DND-41 (cell line): ENCODE measurements at places on chromosomes 3 and 15.

GRCh38 chr3:117104792-117105191 is 395.2 kb downstream of the TUSC7 start:
- H3K27me3 ChIP-seq: no peaks in the 10 kb centered on the region
- H3K27ac ChIP-seq: no peak overlapping the region
- H3K4me1 ChIP-seq: no peaks in the 10 kb centered on the region
- no peak overlapping the region for H3K4me3 ChIP-seq
- H3K36me3 ChIP-seq: no peaks in the 10 kb centered on the region
- no peak for DNase-seq

- H3K36me3 ChIP-seq: no peaks in the 10 kb centered on the region
- DNase-seq: no peak
- H3K4me3 ChIP-seq: no peak overlapping the region
- H3K27ac ChIP-seq: no peak overlapping the region
These were observed 274.6 kb downstream of the EDEM1 start for GRCh38 chr3:5462086-5462485.

GRCh38 chr3:108486338-108486737 is 24.1 kb downstream of the MYH15 start:
- no peaks in the 10 kb centered on the region for H3K36me3 ChIP-seq
- H3K27me3 ChIP-seq: no peaks in the 10 kb centered on the region
- no peaks in the 10 kb centered on the region for H3K4me1 ChIP-seq
- no peak overlapping the region for H3K27ac ChIP-seq
- DNase-seq: no peak

- no peaks in the 10 kb centered on the region for H3K27me3 ChIP-seq
- H3K27ac ChIP-seq: no peak overlapping the region
- no peaks in the 10 kb centered on the region for H3K4me1 ChIP-seq
- no peak overlapping the region for H3K4me3 ChIP-seq
- no peaks in the 10 kb centered on the region for H3K36me3 ChIP-seq
- peak; percentile 13 for DNase-seq
These were observed 431.1 kb downstream of the WDR72 start for GRCh38 chr15:53328341-53328740.

GRCh38 chr3:123002749-123003497 is 24.6 kb downstream of the SEMA5B start:
- H3K36me3 ChIP-seq: no peaks in the 10 kb centered on the region
- no peaks in the 10 kb centered on the region for H3K4me1 ChIP-seq
- H3K4me3 ChIP-seq: no peak overlapping the region

DNA sequence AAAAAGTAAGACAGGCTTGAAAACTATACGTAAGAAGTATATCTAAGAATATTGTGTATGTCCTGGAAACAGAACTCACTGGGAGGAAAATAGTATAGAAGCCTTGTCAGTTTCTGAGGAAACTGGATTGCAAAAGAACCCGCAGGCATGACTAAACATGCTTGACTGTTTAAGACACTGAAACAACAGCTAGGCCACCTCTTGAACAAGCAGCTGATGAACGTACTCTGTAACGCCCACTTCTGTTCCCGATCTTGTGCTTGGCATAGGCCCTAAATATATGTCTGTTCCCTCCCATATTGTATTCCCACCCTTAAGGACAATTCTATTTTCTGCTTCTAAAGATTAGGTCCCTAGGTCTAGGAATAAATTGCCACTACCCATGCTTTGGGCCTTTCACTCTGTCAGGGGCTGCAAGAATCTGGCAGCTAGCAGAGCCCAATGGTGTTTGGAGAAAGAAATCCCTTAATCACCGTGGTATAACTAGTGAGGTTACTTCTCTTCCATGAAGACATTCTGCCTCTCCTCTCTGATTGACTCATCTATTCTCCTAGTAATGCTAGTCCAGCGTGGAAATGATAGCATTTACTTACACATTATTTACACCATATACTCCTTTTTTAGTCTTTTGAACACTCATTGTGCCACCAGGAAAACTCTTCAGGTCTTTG is 46.2 kb downstream of the CD200 start:
- no peaks in the 10 kb centered on the region for H3K27me3 ChIP-seq
- H3K36me3 ChIP-seq: no peaks in the 10 kb centered on the region
- no peaks in the 10 kb centered on the region for H3K4me1 ChIP-seq
- no peak for DNase-seq

DNA sequence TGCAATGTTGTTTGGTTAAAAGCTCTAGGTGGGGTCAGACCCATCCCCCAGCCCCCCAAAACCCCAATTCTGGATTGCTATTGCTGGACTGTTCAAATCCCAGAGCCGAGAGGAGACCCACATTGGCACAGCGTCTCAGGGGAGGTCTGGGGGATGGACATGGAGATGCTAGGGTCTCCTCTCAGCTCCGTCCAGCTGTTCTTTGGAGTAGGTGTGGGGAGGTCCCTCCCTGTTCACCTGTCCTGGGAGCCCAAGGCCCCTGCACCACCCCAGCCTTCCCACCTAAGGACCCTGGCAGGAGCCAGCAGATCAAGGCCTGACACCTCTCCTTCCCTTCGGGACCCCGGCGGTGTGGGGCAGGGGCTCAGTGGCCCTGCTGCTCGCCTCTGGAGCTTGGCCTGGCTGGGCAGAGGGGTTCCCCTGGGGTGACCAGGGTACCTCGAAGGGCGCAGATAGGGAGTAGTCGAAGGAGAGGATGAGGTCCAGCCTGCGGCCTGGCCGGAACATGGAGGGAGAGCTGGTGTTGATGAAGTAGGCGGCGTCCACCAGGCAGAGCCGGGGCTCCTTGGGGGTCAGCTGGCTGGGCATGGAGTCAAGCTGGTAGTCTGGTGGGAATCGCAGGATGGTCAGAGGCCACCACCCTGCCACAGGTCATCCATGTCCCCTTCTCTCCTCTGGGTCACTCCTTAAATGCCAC is 23.9 kb downstream of the PLA2G4D start:
- H3K4me3 ChIP-seq: no peak overlapping the region
- H3K36me3 ChIP-seq: no peaks in the 10 kb centered on the region
- no peaks in the 10 kb centered on the region for H3K27me3 ChIP-seq
- DNase-seq: no peak

GRCh38 chr15:22902578-22902977 is 64.1 kb downstream of the NIPA2 start:
- no peaks in the 10 kb centered on the region for H3K27me3 ChIP-seq
- H3K36me3 ChIP-seq: peaks cover 6% of the 10 kb centered on the region; the same call in 1 of the 2 replicates
- no peak overlapping the region for H3K27ac ChIP-seq
- no peak for DNase-seq
- no peak overlapping the region for H3K4me3 ChIP-seq

- no peaks in the 10 kb centered on the region for H3K27me3 ChIP-seq
- no peak overlapping the region for H3K4me3 ChIP-seq
- no peaks in the 10 kb centered on the region for H3K36me3 ChIP-seq
These were observed 191.1 kb downstream of the KCNAB1 start for GRCh38 chr3:156311431-156311830.

GRCh38 chr3:42300013-42300412 is 34.0 kb upstream of the CCK start:
- no peaks in the 10 kb centered on the region for H3K27me3 ChIP-seq
- peak; percentile 61 for DNase-seq
- no peak overlapping the region for H3K4me3 ChIP-seq
- no peaks in the 10 kb centered on the region for H3K36me3 ChIP-seq
- no peak overlapping the region for H3K27ac ChIP-seq

GRCh38 chr15:33084661-33085060 is 109.9 kb downstream of the FMN1 start:
- H3K4me1 ChIP-seq: no peaks in the 10 kb centered on the region
- H3K36me3 ChIP-seq: no peaks in the 10 kb centered on the region
- no peaks in the 10 kb centered on the region for H3K27me3 ChIP-seq

DNA sequence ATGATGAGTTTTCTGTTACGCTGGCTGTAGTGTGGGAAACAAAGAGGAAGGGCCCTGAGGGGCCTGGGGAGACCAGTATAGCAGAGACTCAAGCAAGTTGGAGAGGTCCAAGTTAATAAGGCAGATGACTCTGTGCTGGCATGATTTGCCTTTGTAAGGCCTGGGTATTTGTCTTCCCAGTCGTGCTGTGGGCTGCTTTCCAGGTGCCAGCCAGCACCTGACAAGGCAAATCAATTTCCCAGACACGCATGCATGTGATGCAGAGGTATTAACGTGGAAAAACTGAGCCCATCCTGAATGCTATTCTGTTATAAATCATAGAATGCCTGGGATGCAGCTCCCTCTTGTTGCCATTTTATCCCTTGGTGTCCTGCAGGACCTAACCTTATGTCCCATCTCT is 175.6 kb downstream of the MFSD1 start:
- H3K4me1 ChIP-seq: no peaks in the 10 kb centered on the region
- no peak for DNase-seq
- no peak overlapping the region for H3K27ac ChIP-seq
- no peaks in the 10 kb centered on the region for H3K27me3 ChIP-seq

DNA sequence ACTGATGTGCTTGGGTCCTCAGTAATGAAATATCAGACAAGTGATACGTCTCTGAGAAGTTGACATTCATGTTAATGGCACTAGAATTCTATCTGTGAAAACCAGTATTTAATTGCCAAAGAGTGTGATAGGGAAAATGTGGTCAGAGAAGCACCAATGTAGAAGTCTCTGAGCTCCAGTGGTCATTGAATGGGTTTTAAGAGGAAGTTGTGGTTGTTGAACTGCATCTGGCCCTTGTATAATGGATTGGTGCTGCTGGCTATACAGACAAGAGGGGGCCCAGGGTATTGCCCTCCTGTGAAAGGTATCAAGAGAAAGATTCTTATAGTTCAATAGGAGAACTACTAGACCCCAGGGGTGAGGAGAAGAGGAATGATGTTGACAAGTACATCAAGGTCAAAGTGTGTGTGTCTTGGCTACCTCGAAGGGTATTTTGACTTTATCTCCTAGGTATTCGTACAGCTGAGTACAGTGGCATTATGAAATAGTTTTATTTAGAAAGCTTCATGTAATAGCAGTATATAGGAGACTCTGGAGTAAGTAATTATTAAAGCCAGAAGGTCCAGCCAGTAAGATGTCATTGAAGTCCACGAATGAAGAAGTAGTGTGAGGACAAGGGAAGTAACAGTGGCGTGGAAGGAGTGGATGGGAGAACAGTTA is 47.1 kb downstream of the CHD2 start:
- H3K36me3 ChIP-seq: peaks cover 100% of the 10 kb centered on the region
- H3K4me1 ChIP-seq: no peaks in the 10 kb centered on the region
- H3K27me3 ChIP-seq: no peaks in the 10 kb centered on the region
- H3K27ac ChIP-seq: no peak overlapping the region

GRCh38 chr3:194792368-194792767 is 106.7 kb downstream of the FAM43A start:
- H3K27me3 ChIP-seq: no peaks in the 10 kb centered on the region
- no peak for DNase-seq
- H3K4me3 ChIP-seq: no peak overlapping the region
- no peak overlapping the region for H3K27ac ChIP-seq
- no peaks in the 10 kb centered on the region for H3K4me1 ChIP-seq
- no peaks in the 10 kb centered on the region for H3K36me3 ChIP-seq

DNA sequence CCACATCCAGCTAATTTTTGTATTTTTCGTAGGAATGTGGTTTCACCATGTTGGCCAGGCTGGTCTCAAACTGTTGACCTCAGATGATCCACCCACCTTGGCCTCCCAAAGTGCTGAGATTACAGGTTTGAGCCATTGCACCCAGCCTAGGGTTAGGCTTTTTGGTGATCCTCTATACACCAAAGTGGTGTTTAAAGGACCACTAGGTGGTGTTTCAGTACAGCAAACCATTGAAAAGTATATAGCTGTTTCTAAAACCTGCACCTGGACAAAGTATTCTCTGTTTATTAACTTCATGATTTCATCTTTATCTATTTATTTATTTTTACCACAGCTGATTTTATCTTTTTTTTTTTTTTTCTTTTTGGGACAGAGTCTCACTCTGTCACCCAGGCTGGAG is 68.4 kb downstream of the MINDY2 start:
- no peaks in the 10 kb centered on the region for H3K4me1 ChIP-seq
- no peak overlapping the region for H3K27ac ChIP-seq
- H3K4me3 ChIP-seq: no peak overlapping the region
- H3K36me3 ChIP-seq: no peaks in the 10 kb centered on the region

DNA sequence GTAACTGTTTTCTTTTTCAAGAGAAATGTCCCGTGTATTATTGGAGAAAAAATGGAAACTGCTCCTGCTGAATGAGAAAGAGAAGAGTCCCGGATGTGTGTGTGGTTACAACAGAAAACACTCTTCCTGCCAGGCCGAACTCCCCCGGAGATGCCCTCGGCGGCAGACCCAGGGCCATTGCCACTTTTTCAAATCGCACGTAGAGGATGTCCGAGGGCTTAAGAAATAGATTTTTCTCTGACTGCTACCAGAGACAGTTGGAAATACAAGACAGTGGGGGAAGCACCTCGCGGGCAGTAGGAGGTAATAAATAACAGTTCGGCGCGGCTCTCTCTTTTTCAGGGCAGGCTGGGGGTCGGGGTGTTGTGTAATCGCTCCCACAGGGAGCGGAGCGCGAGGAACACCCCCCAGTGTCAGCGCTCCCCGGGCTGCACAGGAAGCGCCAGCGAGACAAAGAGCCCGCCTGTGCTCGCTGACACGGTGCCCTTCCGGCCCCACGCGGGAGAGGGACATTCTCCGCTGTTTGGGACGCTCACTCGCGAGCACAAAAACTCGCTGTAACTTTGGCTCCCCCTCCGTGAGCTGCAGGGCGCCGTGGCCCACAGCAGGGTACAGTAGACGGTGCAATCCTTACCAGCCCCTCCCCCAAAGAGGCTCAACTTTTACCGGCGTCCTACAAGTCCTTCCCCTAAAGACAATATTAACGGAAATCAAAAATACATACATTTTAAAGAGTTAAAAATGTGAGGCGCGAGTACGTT is 1.1 kb downstream of the VGLL4 start:
- no peaks in the 10 kb centered on the region for H3K27me3 ChIP-seq
- peak; percentile 82 for DNase-seq
- H3K4me3 ChIP-seq: peak overlapping the region; percentile 95
- H3K4me1 ChIP-seq: peaks cover 48% of the 10 kb centered on the region
- H3K27ac ChIP-seq: peak overlapping the region; percentile 96

- H3K36me3 ChIP-seq: no peaks in the 10 kb centered on the region
- DNase-seq: no peak
- no peak overlapping the region for H3K4me3 ChIP-seq
- no peaks in the 10 kb centered on the region for H3K27me3 ChIP-seq
- H3K4me1 ChIP-seq: no peaks in the 10 kb centered on the region
- no peak overlapping the region for H3K27ac ChIP-seq
These were observed 77.0 kb downstream of the MAGI1 start for GRCh38 chr3:65961733-65962132.

GRCh38 chr15:52651868-52652267 is 27.3 kb downstream of the ATOSA start:
- DNase-seq: peak; percentile 79
- H3K4me3 ChIP-seq: peak overlapping the region; percentile 9; the same call in 1 of the 2 replicates
- peaks cover 31% of the 10 kb centered on the region for H3K4me1 ChIP-seq
- peaks cover 3% of the 10 kb centered on the region; the same call in 1 of the 2 replicates for H3K36me3 ChIP-seq
- H3K27me3 ChIP-seq: no peaks in the 10 kb centered on the region
- H3K27ac ChIP-seq: peak overlapping the region; percentile 71
